ENCODE measurements at places on chromosomes 4 and X. TPM values are rescaled to one million over a fixed set of nuclear protein-coding genes. Genes with fewer than 3 reads are reported as not detected.

Gene HTRA3
- total RNA-seq, result 8.2 TPM

Gene INTU
- 4.3 TPM for total RNA-seq

Gene CT45A10
- not detected for total RNA-seq

Gene SUPT20HL2
- not detected for total RNA-seq

Gene ZDHHC15
- not detected for total RNA-seq

Gene ZNF711
- 5.2 TPM for total RNA-seq

Gene GNRHR
- total RNA-seq, result not detected

Gene SLC10A4
- total RNA-seq, result not detected

Gene KIT
- total RNA-seq, result 39.7 TPM

Gene CXXC4
- total RNA-seq, result not detected

Gene TREX2
- total RNA-seq, result 1.9 TPM

Gene HPSE
- 7.0 TPM for total RNA-seq

Gene TRO
- 13.6 TPM for total RNA-seq

Gene TAB3
- total RNA-seq, result 11.7 TPM

Gene IL21
- not detected for total RNA-seq

Gene SPANXA2
- total RNA-seq, result not detected

Gene HPGD
- total RNA-seq, result not detected

Gene MAGEC1
- not detected for total RNA-seq

Gene HCFC1
- 80.9 TPM for total RNA-seq

Gene IL2
- total RNA-seq, result not detected
